Activated CD4-positive, CD25-positive, alpha-beta regulatory T cell treated with anti-CD3 and anti-CD28 coated beads, Interleukin-2, amount 50 U/mL, for 72 hours (primary cell): ENCODE measurements at places on chromosomes 4 and X.

DNA sequence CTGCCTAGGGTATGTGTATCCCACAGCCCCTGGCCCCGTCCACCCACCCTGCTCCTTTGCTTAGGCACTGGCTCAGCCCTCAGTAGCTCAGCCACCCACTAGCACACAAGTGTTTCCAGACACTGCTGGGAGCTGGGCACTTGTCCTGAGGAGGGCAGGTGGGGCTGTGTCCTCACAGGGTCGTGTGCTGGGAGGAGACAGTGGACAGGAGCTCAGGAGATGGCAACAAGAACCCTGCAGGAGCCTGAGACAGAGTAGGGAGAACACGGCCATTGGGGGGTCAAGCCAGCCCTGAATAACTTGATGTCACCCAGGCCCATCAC, 5.5 kb upstream of the CPLX1 start:
- no peak for DNase-seq

GRCh38 chr4:123167931-123168330, 228.7 kb upstream of the SPRY1 start:
- DNase-seq = no peak

DNA sequence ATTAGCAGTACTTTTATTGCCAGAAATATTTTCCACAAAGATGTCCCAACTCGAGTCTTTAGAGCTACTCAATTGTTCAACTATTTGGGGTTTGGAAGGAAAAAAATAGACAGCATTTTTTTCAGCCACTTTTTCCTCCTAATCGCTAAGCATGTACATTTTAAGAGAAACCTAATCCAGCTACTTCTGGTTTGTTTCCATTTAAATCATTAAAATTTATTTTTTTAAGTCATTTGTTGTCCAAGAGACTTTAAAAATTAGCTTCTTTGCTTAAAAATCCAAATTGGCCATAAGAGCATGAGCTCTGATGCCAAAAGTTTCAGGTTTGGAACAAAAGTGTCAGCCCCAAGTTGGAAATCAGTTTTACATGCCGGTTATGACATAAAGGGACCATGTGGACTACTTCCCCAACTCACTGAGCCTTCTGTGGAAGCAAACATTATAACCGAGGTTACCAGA, 186.3 kb upstream of the INTU start:
- DNase-seq = no peak

DNA sequence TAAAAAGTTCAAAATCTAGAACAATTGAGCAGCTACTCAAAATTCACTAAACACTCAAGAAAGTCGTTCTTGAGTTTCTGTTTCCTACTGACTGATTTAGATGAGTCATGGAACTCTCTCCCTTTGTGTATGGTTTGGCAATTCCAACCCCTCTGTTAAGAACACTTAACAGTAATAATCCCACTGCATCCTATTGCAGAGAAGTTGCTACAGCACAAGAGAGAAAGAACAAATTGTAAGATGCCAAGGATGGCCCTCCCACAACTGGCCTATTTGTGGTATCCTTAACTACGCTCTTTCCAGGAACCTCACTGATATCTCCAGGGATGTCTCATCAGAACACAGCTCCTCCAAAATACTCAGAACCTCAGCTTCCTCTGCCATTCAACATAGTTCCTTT, 701.8 kb upstream of the TENM3 start:
- DNase-seq = no peak

GRCh38 chr4:126552321-126552720, 1080.4 kb upstream of the INTU start:
- DNase-seq = no peak

GRCh38 chr4:3851881-3852280, 85.7 kb downstream of the ADRA2C start:
- DNase-seq = no peak

DNA sequence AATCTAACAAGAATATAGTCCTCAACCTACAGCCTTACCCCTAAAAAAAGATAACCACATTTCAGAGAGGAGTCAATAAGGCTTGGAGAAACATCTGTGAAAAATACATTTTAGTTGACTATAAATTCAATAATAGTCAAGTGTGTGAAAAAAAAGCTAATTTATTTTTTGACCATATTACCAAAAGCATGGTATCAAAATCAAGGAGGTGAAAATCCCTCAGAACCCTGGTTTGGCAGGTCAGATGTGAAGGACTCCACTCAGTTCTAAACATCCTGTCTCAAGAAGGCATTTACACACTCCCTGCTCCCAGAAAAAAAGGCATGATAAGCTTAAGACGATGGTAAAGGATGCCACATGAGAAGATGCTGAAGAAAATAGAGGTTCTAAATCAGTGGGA, 745.1 kb upstream of the TENM3 start:
- DNase-seq = no peak

DNA sequence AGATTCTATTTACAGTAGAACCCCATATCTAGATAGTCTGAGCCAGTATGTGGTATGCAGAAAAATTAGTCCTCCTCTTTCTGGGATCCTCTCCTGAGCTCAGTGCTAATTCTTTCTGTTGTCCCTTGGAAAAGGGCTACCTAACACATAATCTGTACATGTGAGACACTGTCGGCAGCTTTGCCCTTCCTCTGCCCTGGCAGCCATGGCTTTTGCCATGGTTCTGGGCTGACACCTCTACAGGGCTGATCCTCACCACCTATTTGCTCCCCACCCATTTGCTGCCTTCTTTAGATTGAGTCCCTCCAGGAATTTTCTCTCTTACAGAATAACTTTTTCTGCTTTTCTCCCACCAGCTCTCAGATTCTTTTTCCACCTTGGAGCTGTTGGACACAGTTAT, 64.7 kb upstream of the MAP9 start:
- DNase-seq = no peak

GRCh38 chr4:145828802-145829485, 109.7 kb downstream of the ZNF827 start:
- DNase-seq = no peak

- DNase-seq = no peak
Measured at GRCh38 chrX:10681167-10681566, 60.8 kb upstream of the MID1 start.

DNA sequence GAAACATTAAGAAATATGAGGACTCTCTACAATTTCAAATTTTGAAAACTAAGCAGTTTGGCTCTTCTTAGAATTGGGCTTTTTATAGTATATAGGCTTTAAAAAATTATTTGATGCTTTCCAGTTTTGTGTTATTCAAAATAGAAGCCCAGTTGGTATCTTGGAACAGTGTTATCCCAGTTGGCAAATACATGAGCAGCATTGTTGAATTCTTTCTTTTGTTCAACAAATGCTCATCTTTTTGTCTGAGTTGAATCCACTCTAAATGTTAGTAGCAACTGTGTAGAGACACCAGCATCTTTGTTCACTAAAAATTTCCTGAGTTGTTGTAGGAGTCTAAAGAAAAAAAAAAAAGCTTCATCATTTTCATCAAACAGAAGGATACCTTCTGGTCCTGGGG, 41.0 kb upstream of the LIMCH1 start:
- no peak for DNase-seq

DNA sequence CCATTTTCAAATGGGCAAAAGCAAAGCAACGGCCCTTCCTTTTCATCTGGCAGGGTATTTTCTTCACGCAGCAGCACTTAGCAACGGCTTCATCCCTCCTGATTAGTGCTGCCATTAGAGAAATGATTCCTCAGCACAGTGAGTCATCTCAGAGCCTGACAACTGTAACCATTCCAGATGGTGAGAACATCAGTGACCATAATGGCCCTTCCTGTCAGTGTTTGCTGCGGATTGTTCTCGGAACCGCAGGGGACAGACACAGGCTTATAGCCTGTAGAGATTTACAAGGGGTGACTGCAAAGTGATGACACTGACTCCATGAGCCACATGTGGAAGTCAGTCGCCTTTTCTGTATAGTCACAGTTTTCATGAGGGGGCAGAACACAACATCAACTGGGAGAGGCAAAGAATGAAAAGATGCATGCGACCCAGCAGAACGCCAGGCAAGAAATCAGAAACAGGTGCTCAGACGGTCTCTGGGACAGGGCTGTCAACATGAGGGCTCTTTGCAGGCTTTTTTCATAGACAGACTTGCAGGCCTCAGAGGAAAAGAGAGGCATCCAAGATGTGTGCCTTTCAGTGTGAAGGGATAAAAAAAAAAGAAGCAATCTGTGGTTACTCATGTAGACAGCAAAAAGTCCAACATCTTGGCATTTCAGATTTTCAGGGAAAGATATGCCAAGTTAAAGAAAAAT, 69.9 kb upstream of the FBXW7 start:
- no peak for DNase-seq

DNA sequence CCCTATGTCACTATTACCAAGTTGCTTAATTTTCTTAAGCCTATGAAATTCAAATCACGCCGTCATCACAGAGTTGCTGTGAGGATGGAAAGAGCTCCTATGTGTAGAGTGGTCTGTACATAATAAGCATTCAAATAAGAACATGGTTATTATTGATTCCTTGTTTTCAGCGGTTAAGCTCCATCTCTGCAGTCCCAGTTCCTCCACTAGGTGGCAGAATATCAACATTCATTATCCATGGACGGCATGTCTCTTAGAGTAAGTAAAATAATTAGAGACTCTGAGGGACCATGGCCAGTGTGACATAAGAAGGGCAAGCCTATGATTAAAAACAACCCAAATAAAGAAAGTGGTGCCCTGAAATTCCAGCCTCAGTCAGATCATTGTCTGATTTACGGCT, 132.5 kb upstream of the NHS start:
- no peak for DNase-seq

GRCh38 chr4:156749426-156750403, 221.9 kb downstream of the PDGFC start:
- DNase-seq = no peak

- DNase-seq = no peak
Measured at GRCh38 chr4:102473476-102473875, 27.7 kb upstream of the NFKB1 start.

DNA sequence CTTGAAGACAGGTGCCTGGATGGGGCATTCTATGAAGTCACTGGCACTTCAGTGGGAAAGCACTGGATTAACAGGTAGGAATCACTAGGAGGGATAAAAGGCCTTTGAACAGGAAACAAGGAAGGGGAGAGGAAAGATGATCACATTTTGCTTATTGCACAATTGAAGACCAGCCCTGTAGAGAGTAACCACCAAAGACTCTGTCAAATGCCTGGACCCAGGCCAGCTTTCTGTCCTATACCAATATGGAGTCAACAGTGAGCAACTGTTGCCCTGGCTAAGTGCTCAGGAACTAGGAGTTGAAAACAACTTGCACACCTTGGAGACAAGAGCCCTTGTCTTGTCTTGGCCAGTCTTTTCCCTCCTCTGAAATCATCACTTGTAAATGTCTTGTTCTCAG, 14.1 kb upstream of the RTL3 start:
- no peak for DNase-seq

DNA sequence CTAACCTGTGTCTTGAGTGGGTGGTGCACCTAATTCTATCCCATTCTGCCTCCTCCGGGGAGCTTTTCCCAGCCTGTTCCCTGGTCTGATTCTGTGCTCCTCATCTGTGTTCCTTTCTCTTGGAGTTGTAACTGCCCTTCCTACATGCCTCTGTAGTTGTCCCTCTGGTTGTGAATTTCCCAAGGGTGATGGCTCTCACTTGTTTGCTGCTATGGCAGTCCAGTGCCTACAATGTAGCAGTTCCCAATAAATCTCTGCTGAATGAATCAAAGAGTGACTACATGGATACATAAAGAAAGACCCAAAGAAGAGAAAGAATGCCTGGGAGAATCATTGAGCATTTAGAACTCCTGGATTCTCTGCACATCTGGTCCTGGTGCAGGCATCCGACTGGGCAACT, 141.6 kb downstream of the HS3ST1 start:
- no peak for DNase-seq

DNA sequence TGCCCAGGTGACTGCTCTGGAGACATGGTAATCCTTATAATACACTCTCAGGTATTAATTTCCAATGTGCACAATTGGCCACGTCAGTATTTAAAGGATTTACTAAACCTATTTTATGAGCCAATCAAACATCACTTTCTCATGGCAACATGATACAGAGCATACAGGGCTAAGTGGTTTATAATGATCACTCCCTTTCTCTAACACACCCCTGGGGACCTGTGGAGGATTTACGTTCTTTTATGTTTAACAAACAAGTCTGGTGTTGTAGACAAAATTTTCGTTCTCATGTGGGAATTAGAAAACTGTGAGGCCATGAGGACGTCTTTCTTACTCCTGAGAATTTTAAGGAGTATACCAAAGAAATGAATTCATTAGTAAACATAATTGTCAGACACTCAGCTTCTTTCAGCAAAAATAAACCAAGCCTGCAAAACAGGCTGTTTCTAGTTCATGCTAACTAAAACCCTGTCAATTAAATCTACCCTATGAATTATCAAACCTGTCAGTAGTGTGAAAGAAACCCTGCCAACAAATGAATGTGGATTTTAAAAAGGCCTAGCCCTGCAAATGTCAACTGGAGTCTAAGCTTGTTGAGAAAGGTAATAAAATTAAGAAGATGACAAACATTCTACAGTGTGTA, 155.8 kb downstream of the PDGFC start:
- DNase-seq = no peak

DNA sequence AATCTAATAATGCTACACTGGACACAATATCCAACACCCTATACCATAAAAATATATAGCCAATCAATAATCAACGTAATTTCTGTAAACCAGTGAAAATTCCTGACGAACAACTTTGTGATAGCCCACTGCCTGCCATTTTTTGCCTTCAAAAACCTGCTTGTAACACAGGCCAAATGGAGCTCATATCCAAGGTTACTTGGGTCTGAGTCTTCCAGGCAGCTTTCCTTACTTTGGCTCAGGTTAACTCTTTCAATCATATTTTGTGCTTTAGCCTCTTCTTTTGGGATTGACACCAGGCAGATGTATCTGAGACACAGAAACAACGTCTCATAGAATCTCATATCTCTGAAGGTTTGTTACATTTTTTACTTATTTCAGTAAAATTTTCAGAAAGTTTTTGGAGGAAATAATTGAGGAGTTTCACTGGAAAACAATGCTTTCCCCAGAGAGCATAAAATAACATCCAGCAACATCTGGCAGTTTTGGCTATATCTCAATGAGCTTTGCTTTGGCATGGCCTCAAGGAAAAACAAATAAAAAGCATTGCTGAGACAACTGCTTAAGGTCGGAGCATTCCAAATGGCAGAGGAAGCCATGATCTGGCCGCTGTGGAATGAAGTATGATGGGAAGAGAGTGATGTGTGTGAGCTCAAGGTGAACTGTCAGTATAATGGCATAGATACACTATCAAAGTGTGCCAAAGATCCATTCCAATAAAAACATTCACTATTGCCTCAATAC, 162.9 kb upstream of the SPIN4 start:
- no peak for DNase-seq

- DNase-seq = no peak
Measured at GRCh38 chr4:25001509-25001908, 29.2 kb downstream of the LGI2 start.

- no peak for DNase-seq
Measured at GRCh38 chr4:3077796-3078195, 3.3 kb downstream of the HTT start.

DNA sequence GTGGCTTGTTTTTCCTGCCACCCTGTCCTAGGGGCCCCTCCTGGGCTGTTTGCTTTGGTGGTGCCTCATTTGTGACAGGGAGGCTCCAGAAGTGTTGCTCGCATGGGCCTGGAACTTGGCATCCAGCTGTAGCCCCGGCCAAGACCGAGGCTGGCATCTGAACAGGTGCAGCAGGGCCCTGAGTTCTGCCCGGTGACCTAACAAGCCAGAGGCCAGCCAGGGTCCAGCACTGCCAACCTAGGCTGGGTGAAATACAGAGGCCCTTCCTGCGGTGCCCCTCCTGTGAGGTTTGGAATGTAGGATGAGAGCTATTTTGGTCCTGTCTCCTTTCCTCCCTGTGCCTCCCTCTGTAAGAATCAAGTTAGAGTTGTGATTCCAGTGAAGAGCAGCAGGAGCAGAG, 58.5 kb downstream of the STARD8 start:
- no peak for DNase-seq

GRCh38 chr4:138599965-138600364, 357.8 kb upstream of the SLC7A11 start:
- DNase-seq = no peak
